ENCODE measurements at places on chromosomes 12 and 14.

DNA sequence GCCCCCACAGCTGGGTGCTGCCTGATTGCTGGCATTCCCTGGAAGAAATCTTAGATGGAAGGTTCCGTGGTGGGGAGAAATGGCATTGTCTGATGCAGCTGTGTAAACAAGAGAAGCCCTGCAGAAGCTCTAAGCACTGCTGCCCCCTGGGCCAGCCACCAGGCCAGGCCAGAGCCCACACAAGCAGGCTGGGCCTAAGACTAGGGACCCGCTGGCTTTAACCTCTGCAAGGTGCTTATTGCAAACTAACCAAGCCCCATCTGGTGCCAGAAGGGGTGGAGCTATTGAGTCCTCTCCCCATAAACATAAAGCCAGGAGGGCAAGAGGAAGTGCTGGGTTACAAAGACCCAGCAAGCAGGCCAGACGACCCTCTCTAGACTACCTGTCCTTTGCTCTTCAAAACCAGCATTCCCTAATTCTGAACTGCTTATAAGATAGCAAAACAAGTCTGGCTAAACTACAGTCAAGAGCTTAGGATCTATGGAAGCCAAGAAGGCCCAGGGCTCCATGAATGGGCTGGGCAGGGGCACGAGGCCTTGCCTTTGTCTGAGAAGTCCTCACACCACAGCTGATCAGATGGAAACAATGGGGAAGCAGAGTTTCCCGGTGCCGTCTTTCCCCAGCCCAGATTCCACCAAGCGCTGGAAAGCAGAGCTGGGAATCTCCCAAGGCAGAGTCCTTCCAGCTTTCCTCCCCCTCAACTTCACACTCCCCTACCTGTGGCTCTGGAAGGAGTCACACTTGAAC, 28.8 kb downstream of the P2RX4 start:
- peak; percentile 45 for DNase-seq

DNA sequence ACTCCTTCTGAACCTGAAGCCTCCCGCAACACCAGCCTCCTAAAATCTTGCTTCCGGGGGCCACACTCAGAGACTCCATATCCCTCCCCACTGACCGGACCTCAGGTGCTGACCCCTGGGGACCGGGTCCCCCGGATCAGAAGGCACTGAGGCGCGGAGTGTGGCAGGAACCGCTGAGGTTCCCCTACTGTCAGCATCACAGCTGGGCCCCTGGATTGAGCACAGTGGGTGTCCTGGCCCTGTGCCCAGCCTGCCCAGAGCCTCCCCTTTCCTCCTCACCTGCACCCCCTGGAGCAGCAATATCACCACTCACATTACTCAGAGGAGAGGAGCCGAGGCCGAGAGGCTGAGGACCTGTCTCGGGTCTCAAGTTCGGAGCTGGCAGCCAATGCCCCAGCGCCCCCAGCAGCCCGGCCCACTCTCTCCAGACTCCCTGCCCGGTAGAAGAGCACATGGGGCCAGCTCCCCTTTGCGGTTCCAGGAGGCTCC, 101.2 kb upstream of the EIF5 start:
- no peak for DNase-seq

- DNase-seq = no peak
These were observed at the start of gene GPR132 for GRCh38 chr14:105065280-105066228. TSS of gene GPR132 (minus strand) at chr14:105065430. CDS start at chr14:105055420, 10,010 bp downstream.

DNA sequence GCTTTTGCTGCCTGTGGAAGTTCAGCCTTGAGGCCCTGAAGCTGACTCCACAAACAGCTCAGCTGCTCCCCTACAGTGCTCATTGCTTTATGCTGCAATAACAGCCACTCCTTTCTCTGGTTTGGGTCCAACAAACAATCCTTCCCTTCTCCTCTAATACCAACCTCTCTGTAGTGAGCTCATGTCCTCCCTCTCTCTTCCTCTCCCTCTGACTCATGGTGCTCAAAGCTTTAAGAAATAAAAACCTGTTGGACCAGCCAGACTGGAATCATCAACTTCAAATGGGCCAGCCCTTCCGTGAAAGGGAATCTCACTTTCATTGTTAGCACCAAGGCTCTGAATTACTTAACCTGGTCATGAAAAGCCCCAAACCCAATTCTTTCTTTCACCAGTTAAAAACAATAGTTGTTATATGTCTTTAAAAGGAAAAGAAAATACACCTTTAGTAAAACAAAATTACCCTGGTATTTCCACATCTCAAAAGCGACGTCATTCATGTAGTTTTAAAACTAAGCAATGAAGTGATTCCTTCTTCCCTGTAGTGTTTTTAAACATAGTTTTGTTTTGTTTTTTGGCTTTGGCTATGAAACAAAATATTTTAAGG, 126.4 kb downstream of the DUSP6 start:
- DNase-seq = peak; percentile 83

DNA sequence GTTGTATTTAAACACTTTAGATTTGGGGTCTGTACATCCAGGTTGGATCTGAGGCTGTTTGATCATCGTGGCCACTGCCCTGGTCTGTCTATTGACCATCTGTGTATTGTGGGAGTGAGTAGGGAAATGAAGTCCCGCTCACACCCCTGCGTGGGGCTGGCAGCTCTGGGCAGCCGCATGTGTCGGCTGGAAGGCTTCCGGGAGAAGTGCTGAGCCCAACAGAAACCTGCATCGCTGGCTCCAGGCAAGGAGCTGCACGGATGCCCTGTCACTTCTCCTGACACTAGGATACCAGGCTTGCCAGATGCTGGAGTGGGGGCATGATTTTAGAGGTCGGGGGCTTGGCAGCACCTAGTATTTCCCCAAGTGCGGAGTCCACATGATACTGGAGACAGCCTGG, 93.6 kb downstream of the PHETA1 start:
- no peak for DNase-seq

GRCh38 chr12:57112492-57113294, 1.5 kb upstream of the STAT6 start:
- no peak for DNase-seq

GRCh38 chr14:93775744-93776143, 12.5 kb downstream of the PRIMA1 start:
- no peak for DNase-seq

- DNase-seq = no peak
These were observed 359.9 kb downstream of the AEBP2 start for GRCh38 chr12:19799216-19799615.

- peak; percentile 51 for DNase-seq
These were observed 175.4 kb upstream of the LHX5 start for GRCh38 chr12:113647048-113647447.

DNA sequence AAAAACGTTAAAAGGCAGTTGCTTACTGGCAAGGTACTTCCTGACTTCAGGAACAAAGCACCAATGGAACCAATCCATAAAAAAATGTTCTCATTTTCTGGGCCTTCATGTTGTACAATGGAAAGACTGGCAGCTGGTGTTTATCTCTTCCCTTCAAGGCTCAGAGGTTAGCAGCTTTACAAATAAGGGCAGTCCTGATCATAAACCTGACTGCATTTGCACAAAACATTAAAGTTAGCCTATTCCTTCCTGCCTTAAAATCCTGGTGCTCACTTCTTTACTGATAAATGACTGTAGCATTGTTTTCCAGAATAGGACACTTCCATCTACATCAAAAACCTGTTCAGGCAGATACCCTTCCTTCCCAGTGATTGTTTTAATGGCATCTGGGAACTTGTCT, 19.2 kb downstream of the IL26 start:
- no peak for DNase-seq

- DNase-seq = no peak
These were observed 4.0 kb downstream of the NUDT14 start for GRCh38 chr14:105177082-105177481.

DNA sequence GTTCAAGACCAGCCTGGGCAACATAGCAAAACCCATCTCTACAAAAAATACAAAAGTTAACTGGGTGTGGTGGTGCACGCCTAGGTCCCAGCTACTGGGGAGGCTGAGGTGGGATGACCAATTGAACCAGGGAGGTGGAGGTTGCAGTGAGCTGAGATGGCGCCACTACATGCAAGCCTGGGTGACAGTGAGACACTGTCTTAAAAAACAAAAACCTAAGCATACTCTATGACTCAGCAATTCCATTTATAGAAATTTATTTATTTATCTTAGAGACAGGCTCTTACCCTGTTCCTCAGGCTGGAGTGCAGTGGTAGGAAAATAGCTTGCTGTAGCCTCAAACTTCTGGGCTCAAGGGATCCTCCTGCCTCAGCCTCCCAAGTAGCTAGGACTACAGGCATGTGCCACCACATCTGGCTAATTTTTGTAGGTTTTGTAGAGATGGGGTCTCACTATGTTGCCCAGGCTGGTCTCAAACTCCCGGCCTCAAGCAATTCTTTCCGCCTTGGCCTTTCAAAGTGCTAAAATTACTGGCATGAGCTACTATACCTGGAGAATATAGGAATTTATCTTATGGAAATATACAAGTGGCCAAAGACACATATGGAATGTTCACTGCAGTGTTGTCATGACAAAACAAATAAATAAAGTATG, 43.3 kb downstream of the NCKAP5L start:
- DNase-seq = no peak

DNA sequence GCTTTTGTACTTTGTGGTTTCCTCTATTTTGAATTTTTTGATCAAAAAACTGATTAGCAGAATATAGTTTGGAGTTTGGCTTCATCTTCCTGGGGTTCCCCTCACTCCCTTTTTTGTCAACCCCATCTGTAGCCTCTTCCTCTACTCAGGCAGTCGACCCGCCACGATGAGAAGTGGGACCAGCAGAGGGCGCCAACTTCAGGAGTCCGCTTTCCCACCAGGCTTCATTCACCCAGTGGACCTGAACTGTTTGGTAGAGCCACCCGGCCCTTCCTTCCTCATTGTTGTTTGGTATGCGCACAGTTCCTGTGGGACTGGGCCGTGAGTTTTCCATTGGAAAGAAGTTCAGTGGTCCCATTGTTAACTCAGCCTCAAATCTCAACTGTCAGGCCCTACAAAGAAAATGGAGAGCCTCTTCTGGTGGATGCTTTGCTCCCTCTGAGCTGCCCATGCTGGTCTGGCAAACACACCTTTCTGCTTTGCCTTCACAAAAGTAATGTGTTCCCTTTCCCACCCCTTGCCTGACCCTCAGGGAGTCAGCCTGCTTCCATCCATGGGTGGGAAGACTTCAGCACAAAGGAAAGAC, 21.7 kb downstream of the TMBIM6 start:
- DNase-seq = peak; percentile 90

DNA sequence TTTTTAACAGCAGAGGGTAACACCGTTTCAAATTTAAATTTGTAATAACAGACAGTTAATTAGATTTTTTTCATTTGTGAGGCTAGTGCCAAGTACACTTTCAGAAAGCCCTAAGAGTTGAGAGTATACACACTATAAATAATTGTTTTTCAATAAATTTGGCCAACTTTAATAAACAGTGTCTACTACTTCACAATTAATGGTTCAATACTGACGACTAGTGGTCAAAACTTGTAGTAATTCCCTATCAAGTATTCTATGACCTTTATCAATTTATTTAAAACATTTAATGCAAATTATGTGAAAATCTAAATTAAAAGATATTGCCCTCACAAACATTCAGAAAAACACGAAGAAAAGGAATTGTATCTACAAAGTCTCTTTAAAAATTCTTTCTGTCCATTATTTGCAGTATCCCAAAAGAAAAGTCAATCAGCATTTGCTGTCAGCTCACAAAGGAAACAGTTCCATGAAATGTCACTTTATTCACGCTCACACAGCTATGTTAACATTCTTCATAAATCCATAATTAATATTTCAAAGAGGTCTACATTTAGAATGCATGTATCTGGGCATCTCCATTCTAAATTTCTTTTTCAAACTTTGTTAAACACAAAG, 91.2 kb downstream of the CEP128 start:
- peak; percentile 54 for DNase-seq

Measured in GM23338 (cell line).